ENCODE measurements at places on chromosomes 11 and 22.
A peak's percentile ranks its signal among the peaks of the same experiment; 100 is the strongest.

GRCh38 chr11:6687876-6688275 lies 4.7 kb upstream of the MRPL17 start:
- no peak for DNase-seq

GRCh38 chr11:12066799-12067508 lies 43.4 kb upstream of the MICAL2 start:
- peak; percentile 86 for DNase-seq

GRCh38 chr11:48079596-48079995 lies 99.2 kb downstream of the PTPRJ start:
- no peak for DNase-seq

DNA sequence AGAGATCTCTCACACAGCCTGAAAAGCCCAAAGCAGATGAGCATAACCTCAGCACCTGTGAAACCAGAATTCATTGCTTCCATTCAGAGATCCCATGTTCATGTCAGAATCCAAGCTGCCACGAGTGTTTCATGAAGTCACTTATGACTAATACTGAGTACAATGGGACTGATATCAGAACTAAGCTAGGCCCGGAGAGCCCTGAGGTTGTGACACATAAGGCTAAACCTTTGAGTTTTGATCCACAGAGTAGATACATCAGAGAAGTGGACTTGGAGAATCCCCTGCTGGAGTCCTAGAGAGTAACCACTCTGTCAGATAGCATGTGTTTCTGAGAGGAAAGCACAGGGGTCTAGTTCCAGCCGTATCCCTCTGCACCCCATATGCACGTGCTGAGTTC lies 890 bp upstream of the GLYATL1 start:
- DNase-seq: no peak

GRCh38 chr11:103968685-103969084 lies 67.8 kb upstream of the DDI1 start:
- DNase-seq: no peak

- DNase-seq: no peak
Observed at GRCh38 chr11:72421351-72421750, 13.0 kb downstream of the CLPB start.

DNA sequence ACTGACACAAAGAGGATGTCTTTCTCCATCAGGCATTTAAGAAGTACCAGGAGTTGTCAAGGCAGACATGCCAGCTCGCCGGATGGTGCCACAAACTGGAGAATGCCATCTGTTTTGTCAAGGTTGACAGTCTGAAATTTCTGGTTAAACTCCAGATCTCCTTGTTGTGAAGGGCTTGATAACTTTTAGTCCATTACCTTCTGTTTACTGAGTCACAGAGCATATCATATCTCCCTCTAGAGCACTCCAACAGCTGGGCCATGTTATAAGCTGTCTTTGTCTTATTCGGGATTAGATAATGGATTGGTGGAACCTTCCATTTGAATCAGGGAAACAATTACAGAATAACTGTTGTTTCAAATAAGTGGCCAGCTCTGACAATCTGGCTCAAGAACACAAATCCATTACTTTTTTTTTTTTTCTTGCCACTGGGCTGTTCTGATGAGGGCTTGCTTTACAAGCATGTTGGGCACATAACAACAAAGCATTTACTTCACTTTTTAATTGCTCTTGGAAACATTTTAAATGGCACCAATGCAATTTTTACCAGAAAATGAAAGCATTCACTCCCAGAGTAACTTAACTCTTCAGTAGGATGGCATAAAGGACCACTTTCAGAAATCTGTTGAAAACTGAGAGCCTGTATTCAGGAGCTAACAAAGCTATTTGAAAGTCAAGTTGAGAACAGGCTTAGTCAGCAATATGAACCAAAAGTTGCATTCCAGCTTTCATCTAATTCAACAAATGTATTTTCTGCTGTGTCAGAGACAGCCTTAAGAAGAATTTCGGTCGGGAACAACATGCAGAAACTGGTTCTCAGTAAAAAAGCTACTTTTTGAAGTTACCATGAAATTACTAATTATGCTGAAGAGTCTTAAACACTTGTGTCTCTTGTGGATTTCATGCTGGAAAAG lies 227.6 kb upstream of the PITPNB start:
- no peak for DNase-seq

- DNase-seq: no peak
Observed at GRCh38 chr11:121067962-121068647, 32.9 kb upstream of the TECTA start.

- no peak for DNase-seq
Observed at GRCh38 chr22:43745783-43746356, 66.2 kb downstream of the EFCAB6 start.

- no peak for DNase-seq
Observed at GRCh38 chr11:85464283-85464682, 162.9 kb downstream of the DLG2 start.

DNA sequence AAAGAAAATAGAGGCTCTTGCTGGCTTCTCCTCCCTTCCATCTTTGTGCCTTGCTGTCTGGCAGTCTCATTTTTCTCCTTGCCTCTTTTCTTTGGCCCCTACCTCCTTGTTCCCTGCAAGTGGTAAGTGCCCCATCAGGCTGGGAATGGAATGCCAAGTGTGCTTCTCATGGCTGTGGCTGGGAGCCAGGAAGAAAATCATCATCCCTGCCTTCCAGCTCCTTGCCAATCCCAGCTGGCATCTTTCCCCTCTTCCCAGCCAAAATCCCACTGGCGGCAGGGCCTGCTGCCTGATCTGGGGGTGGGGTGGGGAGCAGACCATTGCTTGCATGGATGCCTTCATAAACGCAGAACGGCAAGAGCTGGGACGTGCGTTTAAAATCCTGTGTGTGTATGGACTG lies 27.0 kb upstream of the SLC25A18 start:
- peak; percentile 2 for DNase-seq

DNA sequence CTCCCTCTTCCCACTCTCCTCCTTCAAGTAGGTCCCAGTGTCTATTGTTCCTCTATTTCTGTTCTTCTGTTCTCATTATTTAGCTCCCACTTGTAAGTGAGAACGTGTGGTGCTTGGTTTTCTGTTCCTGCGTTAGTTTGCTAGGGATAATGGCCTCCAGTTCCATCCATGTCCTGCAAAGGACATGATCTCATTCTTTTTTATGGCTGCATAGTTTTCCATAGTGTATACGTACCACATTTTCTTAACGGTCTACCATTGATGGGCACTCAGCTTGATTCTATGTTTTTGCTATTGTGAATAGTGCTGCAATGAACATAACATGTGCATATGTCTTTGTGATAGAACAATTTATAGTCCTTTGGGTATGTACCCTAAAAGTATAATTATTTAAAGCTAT lies 26.2 kb downstream of the C2CD3 start:
- DNase-seq: no peak

DNA sequence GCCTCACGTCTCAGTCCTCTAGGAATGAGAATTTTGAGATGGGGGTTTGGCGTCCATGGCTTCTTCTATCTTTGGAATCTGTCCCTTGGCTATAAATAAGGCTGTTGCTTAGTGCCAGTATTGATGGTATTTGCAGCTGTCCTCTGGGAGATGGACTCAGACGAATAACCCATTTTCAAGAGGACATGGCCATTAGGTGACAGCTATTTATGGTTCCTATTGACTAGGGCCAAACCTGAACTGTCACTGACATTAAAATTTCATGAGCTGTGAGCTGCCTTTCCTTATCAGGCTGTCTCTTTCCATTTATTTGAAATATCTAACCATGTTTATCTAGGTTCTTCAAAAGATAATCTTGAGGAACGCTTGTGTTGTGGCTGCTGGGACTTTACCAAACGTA lies 92.7 kb downstream of the NAV2 start:
- DNase-seq: no peak

DNA sequence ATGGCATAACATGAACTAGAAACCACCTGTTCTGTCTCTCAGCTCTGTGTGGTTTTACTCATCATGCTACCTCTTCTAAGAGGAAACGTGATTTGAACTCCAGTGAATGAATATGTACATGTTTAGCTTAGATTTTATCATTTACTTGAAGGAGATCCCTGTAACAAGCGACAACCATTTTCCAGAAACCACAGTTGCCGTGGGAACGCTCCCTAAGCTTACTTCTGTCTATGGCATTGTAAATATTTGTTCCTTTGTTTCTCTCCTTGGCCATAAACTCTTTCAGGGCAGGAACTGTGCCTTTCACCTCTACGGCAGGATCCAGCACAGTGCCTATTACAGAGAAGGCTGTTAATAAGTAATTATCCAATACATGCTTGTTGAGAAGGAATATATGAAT lies 17.1 kb upstream of the TPH1 start:
- DNase-seq: peak; percentile 41

DNA sequence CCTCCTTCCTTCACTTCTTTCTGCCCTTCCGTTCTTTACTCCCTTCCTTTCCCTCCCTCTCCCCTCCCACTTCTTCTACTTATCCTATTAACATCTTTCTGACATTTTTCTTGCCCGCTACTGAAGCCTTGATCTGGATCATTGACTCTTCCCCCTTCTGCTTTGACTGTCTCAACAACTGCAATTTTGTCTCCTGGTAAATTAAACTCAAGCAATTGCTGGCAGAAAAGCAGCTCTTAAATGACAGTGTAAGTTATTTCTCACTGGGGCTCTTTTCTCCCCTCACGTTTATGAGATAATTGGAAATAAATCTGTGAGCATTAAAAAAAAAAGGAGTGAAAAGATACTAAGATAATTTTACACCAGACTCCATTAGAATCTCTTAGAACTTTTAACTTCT lies 120.0 kb downstream of the SLC17A6 start:
- DNase-seq: no peak

DNA sequence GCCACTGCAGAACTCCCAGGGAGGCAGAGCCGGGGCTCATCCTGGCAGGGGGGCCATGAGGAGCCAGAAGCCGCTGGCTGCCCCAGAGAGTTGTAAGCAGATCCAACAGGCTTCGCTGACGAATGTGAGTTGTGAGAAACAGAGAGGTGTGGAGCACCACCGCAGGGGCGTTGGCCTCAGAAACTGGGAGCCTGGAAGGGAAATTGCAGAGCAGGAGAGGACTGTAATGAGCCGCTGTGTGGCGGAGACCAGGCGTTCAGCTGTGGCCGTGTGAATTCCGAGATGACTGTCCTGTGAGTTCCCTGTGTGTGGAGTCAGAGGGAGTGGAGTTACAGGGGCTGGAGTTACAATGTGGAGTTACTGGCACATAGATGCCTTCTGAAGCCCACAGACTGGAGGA lies 27.7 kb upstream of the ETS1 start:
- DNase-seq: no peak

DNA sequence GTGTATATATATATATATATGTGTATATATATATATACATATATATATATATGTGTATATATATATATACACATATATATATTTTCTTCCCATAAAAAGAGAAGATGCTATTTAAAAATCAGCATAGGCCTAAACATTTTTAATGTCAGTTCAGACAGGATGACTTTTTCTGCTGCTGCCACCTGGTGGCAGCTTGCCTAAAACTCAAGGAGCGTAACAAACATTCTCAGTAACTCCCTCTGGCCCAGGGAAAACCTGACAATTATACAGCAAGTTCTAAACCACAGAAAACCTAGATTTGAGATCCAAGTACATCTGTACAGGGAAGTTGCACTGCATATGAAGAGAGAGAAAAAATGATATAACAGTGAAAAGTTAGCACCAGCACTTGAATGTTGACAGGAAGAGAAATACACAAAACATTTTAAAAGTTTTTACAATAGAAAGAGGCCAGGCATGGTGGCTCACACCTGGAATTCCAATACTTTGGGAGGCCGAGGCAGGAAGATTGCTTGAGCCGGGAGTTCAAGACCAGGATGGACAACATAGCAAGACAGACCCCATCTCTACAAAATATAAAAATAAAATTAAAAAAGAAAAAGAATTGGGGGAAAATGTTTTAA lies 16.6 kb downstream of the OR8A1 start:
- DNase-seq: peak; percentile 50

GRCh38 chr22:41550952-41551491 lies 6.8 kb upstream of the POLR3H start:
- no peak for DNase-seq

DNA sequence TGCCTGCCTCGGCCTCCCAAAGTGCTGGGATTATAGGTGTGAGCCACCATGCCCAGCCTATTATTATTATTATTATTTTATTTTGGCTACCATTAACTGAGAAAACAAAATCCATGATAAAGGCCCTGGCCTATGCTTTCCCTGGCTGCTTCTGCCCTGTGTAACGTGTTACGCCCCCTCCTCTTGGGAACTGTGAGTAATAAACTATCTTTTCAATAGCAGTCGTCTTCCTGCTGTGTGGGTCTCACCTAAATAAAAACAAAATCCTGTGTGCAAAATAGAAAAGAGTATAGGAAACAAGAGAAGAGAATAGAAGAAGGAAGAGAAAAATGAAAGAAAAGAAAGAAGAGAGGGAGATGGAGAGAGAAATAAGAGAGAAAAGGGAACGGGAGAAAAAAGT lies 237.0 kb downstream of the MIAT start:
- DNase-seq: no peak

DNA sequence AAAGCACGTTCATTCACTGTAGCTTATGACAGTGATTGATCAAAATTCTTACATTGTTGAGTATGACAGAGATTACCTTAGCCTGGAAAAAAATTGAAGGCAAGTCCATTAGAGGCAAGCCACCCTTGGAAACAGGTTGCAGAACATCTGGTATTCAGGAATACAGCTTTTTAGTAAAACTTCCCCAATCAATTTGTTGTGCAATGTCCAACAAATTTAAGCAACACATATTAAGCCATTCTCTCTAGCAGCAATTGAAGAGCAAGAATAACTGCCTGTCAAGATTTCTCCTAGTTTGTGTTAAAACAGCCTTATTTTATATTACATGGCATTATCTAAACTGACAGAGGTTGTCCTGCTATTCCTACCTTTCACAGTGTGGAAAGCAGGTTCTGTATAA lies 37.0 kb downstream of the BCL2L13 start:
- no peak for DNase-seq

DNA sequence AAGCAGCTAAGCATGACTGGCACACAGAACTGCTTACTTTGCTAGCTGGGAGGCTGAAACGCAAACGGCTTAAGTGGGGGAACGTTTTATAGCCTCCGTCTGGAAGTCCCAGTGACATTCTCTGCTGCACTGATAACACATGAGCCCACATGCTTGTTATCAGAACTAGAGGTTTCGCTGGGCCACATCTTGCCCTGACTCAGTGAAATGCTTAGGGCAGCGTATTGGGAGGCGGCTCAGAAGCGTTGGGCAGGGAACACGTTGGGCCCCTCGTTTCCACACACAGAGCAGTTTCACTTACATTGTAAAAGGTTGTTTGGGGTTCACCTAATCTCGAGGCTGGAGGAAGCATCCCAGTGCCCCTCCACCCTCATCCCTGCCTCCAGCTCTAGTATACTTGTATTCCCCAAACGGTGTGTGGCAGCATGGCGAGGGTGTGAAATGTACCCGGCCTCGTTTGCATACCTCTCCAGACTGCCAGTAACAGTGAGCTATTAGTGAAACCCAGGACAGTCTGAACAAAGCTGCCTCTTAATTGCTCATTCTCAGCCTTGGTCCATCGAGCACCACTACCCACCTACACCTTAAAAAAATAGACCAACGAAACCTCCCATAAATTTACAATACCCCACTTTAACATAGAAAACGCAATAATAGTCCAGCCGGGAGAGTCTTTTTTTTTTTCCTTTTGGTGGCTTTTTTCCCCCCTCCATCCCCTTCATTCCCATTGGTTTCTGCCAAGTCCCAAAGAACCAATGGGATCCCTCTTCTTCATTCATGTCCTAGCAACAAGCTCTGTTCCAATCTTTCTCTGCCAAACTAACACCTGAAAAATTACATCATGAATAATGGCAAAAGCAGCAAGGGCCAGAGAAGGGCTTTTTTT lies 218.8 kb upstream of the SORL1-AS1 start:
- peak; percentile 79 for DNase-seq
